ENCODE measurements at places on chromosomes 13 and 19. TPM values are rescaled to one million over a fixed set of nuclear protein-coding genes. Genes with fewer than 3 reads are reported as not detected.

DNA sequence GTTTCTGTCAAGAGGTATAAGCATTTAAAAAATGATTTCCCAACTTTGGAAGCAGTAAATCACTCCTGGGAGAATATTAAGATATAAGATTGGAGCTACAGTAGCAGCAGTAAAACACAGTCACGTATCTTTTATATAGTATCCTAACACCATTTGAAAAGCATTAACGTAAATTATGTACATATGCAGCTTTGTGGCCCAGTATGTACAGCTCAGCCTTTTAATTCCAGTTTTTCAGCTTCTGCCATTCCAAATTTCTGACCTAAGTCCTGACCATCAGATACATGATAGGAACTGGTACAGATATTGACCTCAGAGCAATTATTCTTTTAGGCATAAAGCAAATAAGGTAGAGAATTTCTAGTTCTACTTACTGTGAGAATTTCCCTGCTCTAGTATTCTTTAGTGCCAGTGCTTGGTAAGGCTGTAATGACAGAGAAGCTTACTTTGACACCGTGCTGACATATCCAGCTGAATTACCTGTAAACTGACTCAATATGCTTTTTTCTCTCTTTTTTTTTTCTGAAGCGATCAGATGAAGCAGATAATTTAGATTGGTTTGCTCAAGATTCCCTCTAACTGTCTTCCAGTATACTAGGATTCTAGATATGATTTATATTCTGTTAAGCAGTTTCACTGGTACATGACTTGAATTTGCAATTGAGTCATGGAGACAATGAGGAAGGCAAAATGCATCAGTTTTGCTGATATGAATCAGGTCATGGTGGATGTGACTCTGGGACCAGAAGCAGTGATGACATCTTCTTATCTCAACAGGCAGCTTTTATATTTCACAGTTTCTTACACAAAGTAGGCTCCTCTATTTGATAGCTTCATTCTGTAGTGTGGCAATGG, 703.6 kb downstream of the SLITRK6 start:
- DNase-seq, result no peak

DNA sequence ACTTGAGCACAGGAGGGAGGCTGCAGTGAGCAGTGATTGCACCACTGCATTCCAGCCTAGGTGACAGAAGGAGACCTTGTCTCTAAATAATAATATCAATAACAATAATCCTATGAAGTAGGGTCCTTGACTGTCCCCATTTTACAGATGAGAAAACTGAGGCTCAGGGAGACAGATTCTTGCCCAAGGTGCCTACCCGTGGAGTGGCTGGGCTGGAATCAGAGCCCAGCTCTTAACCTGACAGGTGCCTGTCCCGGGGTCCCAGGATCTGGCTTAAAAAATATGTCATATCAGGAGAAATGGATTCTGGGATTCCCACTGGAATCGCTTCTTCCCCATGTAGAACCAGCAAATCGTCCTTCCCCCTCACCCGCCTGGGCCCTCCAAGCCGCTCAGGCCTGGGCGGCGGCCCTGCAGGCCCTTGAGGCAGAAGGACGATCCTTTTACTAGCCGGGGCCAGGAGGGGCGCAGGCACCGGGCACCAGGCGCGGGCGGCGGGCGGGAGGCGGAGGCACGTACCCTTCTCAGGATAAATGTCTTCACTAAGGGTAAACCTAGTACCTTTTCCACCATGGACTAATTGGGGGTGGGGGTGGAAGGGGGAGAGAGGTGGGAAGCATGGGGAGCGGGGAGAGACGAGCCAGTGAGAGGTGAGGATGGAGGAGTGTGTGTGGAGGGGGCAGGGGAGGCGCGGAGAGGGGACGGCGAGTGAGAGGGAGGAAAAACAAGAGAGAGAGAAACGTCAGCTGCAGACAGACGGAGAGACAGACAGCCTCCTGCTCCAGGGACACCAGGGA, 60.6 kb downstream of the COLGALT1 start:
- no peak for DNase-seq

- peak; percentile 85 for DNase-seq
These were observed 13.6 kb downstream of the IER2 start for GRCh38 chr19:13163609-13164342.

Gene ZNF729
- not detected for total RNA-seq

Data from Right ventricle myocardium inferior (tissue), 1 donor.